ENCODE measurements at places on chromosomes 6 and 20. TPM values are rescaled to one million over a fixed set of nuclear protein-coding genes. Genes with fewer than 3 reads are reported as not detected.

SLC17A1 gene
- total RNA-seq: not detected

GRCh38 chr6:147972448-147972847, 370.2 kb upstream of the SASH1 start:
- no peak for DNase-seq

STMN3 gene
- total RNA-seq: 6.6 TPM

CD93 gene
- total RNA-seq: 0.11 TPM

GRCh38 chr20:45892828-45893500, 1.8 kb downstream of the CTSA start:
- DNase-seq: no peak

NRSN1 gene
- total RNA-seq: not detected

DNA sequence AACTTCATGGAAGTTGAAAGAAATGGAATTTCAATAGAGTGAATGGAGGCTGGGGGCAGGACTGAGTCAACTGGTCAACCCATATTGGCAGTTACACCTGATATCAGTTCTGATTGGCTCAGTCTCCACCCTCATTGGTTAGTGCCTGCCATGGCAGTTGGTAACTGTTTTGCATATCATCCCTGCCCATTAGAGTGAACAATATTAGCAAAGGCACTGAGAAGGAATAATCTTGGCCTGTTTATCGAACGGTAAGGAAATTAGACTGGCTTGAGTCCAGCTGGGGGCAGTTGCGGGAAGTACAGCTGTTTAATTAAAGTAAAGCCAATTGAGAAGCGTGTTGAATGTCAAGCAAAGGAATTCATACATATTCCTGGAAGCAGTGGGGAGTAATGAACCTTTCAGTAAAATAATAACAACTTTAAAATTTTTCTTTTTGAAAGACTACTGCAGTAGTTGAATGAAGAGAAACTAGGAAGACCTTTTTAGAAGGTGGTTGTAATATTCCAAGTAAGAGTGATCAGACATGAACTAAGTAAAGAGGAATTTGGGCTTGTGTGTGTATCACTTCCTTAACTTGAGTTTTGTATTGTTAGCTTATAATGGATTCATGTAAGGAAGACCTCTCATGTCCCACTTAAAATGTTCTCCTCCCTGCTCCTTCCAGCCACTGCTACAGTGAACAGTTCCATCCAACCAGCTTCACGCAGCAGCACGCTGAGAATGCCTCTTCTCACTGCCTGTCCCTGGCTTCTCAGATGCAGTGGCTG, 17.2 kb upstream of the FAM50B start:
- DNase-seq: no peak

GRCh38 chr20:11844691-11845090, 73.0 kb upstream of the BTBD3 start:
- DNase-seq: no peak

C6orf15 gene
- total RNA-seq: not detected

- no peak for DNase-seq
These were observed 107.4 kb downstream of the LAMA2 start for GRCh38 chr6:128990360-128990759.

BIRC7 gene
- total RNA-seq: 0.54 TPM

GRCh38 chr20:25272223-25273000, 24.5 kb downstream of the PYGB start:
- no peak for DNase-seq

DNA sequence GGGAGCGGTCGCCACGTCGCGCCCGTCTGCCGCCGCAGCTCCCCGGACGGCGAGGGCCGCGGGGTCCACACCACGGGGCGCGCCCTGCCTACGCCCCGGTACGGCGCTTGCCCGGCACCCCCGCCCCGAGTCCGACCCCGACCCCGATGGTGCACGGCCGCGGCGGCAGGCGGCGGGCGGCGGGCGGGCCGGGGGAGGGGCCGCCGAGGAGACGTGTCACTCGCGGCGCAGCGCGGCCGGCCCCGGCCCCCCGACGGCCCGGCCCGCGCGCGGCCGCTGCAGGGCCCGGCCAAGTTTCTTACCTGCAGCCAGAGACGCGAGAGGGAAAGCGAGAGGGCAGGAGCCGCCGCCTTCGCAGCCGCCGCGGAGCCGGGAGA, 328 bp downstream of the RRBP1 start:
- DNase-seq: no peak

DNA sequence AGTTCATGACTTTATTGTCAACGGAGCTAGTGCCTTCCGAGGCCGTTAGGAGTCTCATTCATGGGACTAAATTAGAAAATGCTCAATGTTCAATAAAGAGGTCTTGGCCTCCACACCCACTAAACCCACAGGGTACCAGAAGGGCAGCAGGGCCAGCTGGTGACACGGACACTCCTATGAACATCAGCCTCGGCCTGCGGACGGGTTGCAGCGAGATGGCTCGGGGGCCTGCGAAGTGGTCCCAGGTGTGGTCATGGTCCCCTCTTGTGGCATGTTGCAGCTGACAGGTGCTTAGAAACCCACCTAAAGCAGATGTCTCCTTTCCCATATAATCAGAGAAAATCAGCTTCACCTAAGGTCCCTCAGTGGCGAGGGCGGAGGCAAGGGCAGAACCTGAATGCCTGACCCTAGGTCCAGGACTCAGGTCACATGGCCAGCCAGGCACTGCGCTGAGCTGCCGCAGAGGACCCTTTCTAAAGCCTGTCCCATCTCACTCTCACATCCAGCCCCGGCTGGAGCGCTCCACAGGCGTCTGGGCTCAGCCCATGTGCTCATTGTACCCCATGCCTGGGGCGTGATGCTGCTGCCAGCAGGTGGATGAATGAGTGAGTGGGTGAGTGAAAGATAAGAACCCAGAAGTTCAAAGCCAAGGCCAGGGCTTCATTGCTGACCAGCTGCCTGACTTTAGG, 35.8 kb downstream of the NFATC2 start:
- no peak for DNase-seq

GRCh38 chr6:106539936-106540335, 89.4 kb downstream of the RTN4IP1 start:
- DNase-seq: no peak

DNA sequence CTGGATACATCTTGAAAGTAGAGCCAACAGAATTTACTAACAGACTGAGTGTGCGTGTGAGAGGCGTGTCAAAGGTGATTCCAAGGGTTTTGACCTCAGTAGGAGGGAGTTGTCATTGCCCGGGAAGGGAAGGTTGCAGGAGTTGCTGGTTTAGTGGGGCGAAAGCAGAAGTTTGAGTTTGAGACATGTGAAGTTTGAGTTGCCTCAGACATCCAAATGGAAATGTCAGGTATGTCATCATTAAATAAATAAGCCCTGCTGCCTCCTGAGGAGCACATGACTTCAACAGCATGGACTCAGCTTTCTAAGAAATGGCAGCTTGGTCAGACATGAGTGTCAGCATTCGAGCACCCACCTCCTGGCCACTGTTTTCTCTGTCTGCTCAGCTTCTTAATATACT, 26.6 kb upstream of the TGM2 start:
- DNase-seq: no peak

GRCh38 chr20:1786486-1786885, 108.7 kb upstream of the SIRPA start:
- DNase-seq: no peak

DNA sequence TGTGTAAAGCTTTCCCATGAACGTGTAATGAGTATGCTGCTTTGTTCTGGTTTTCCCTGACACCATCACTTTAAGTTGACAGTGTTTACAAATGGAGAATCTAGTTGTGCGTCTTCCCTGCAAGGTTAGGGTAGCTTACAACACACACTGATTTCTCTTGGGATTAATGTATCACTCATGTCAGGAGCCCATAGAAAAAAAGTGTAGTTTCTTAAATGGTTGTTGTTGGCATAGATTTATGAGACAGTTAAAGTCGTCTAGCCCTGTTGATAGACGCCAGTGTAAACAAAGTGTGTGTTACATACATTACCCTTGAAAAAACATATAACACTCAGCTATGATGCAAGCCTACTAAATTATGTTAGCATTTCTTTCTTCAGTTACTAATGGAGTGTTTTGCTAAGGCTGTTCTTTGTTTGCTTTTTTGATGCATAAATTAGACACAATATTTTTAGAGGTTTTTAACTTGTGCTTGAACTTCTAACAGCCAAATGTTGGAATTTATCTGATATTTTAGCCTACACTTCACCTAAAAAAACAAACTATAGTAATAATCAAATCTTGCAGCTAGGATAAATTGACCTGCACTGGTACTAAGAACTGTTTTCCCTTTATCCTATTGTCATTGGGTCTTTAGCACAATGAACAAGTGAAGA, 88.6 kb downstream of the RNF217 start:
- no peak for DNase-seq

GRCh38 chr6:159761129-159761872, 544 bp upstream of the ACAT2 start:
- peak; percentile 30 for DNase-seq

MROH8 gene
- 5.8 TPM for total RNA-seq

DNA sequence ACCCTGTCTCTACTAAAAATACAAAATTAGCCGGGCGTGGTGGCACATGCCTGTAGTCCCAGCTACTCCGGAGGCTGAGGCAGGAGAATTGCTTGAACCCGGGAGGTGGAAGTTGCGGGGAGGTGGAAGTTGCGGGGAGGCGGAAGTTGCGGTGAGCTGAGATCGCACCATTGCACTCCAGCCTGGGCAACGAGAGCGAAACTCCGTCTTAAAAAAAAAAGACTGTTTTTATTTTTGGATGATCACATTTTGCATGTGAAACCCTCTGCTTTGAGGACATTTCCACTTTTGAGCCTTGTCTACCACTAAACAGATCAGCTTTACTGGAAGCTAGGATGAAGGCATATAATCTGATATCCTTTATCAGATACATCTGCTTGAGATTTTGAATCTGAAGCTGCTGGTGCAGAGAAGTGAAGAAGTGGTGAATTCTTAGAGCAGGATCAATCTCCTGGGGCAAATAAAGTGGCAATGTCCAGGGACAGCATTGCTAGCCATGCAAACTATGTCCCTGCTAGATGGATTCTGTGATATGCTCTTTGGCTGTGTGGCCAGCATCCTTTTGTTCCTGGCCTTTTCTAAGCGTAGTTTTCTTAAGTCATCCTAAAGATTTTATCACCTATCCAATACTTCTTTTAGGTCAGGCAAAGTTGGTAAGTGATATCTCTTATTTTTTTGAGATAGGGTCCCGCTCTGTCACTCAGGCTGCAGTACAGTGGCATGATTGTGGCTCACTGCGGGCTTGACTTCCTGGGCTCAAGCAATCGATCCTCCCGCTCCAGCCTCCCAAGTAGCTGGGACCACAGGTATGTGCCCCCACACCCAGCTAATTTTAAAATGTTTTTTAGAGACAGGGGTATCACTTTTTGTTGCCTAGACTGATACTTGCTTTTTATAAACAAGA, 23.3 kb downstream of the RBL1 start:
- no peak for DNase-seq

DNA sequence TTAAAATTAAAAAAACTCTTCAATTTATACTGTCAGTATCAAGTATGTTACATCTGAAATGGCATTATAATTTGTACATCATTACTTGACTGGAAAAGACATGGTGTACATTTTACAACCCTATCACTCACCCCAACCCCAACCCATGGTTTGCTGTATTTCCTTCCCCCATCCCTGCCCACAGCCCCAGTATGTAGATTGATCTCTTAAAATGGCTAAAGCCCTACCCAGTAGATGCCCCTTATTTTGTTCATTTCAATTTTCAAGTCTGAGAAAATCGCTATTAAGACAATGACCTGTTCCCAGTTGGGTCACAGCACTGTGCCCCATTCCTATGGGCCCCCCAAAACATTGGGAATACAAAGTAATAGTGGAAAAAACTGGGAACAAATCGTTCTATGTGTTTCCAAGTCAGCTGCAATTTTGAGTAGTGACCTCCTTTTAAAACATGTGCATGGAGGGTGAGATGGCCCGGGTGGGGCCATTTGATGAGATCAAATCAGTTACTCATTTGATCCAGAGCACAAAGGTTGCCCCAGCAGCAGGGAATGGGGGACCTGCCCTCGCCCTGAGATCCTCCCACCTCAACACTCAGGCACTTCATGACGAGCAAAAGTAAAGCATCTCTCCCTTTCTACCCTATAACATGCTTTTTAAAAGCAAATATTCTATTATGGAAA, 13.3 kb downstream of the EZR start:
- no peak for DNase-seq

BPIFB1 gene
- not detected for total RNA-seq

GRCh38 chr6:155311086-155311485, 3.2 kb downstream of the TFB1M start:
- DNase-seq: no peak

GPX5 gene
- 0.30 TPM for total RNA-seq

- no peak for DNase-seq
These were observed 11.1 kb upstream of the SLC4A11 start for GRCh38 chr20:3250091-3250504.

DNA sequence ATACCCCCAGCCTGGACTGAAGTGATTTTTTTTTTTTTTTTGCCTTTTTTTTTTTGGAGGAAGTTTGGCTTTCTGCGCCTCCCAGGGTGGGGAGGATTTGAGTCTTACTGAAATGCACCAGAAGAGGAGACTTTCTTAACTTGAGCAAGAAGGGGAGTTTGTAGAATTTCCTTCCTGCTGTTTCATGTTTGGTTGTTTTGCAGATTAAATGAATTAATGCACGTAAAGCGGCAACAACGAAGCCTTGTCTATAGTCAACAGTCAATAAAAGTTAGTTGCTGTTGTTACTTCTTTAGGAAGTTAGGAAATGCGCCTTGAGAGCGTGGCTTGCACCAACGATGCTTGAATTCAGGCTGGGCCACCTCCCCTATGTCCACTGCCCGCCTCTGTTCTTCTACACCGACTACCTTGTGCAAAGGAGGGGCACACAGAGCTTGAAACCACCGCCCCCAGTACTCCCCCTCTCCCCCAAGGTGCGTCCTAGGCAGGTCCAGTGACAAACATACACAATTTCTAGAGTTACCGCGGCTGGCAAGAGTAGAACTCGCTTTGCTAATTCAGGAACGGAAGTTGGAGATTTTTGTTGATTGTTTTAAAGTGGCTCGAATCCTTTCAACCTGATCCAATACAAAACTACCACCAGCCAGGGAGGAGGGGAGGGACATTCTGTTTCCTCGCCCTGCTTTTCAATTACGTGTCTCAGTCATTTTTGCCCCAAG, 830 bp upstream of the CYP24A1 start:
- no peak for DNase-seq

- DNase-seq: peak; percentile 83
These were observed 6.0 kb downstream of the PNLDC1 start for GRCh38 chr6:159806021-159806458.

GRCh38 chr6:11416936-11417576, 120.5 kb upstream of the TMEM170B start:
- no peak for DNase-seq

GRCh38 chr20:13492001-13492481, 146.7 kb downstream of the TASP1 start:
- peak; percentile 91 for DNase-seq

ZNF831 gene
- not detected for total RNA-seq

GRCh38 chr20:7596541-7596940, 343.7 kb downstream of the HAO1 start:
- DNase-seq: no peak

BEND6 gene
- 0.09 TPM for total RNA-seq

GRCh38 chr20:49657118-49657901, 56.4 kb downstream of the B4GALT5 start:
- no peak for DNase-seq

DNA sequence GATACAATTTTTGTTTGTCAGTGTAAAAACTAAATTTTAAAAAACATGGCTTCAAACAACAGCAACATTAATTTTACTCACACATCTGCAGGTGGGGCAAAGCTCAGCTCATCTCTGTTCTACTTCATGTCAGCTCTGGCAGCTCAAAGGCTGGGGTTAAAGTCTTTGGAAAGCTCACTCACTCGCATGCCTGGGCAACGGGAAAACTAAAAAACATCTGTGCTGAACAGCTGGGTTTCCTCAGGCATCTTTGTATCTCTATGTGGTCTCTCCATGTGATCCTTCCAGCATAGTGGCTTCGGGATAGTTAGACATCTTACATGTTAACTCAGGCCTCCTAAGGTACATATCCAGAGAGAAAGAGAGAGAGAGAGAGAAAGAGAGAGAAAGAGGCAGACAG, 499.6 kb downstream of the RFPL4B start:
- no peak for DNase-seq

Data from cardiac muscle cell (in vitro differentiated cells and primary cell).